ENCODE measurements at places on chromosomes 4 and X.

DNA sequence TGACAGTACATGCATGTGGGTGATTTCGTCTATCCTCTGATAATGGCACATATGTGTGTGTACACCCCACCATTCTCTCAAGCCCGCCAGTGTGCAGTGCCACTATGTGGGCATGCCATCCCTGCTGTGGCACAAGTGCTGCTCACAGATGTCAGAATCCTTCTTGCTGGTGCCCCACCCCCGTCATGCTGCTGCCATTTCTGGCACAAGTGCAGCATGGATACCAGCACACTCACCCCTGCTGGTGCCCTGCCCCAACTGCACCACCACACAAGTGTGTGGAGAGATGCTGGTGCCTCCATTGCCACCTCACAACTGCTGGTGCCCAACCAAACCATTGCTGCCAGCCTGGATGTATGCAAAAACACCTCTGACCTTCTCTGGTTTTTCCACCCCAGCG lies 1133.8 kb downstream of the TECRL start:
- DNase-seq, result no peak

DNA sequence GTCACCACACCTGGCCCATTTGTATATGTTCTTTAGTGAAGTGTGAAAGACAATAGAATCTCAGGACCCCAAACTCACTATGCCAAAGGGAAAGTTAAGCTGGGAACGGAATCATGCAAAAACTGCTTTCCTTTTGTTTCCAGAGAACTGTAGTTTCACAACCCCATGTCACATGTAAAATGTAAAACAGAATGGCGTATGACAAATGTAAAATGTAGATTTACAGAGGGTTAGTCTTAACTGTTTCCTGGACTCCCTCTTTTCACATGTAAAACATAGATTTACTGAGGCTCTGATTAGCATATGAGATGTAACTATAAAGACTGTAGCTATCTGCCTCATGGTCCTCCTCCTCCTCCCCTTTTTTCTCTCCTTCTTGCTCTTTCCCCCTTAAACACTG lies 66.3 kb downstream of the ABLIM2 start:
- DNase-seq, result no peak

- no peak for DNase-seq
These were observed 31.7 kb downstream of the USP9X start for GRCh38 chrX:41116948-41117347.

DNA sequence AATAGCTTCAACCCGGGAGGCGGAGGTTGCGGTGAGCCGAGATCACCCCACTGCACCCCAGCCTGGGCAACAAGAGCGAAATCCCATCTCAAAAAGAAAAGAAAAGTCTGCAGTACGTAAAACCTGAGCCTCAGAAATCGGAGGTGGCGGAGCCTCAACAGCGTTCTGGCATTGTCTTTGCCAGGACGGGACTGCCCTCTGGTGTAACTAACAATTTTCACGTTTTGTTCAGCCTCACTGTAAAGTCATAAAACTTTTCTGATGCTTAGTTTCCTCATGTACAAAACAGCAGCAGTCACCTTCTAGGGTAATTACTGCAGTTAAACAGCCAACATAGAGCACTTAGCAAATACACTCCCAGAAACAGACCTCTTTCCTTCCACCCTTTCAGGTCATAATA lies 121.7 kb downstream of the RBM47 start:
- no peak for DNase-seq

DNA sequence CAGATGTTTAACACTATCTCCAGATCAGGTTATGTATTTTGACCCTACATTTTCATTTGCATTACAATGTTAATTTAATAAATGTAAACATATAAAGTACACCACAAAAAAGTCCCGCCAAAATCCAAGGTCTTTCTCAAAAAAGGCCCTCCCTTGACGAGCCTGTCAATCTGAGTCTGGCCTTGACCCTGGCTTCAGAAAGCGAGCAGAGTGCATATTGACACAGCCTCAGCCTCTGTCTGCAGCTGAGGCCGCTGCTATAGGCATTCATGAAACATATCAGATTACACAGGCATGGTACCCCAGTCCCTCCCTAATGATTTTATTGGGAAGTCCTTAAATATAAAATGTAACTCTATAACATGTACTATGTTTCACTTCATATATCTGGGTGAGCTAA lies 6.2 kb downstream of the MBNL3 start:
- no peak for DNase-seq

GRCh38 chrX:36963852-36964251 lies 44.3 kb upstream of the FAM47C start:
- DNase-seq, result no peak

GRCh38 chr4:77471821-77472495 lies 133.7 kb upstream of the CXCL13 start:
- no peak for DNase-seq

DNA sequence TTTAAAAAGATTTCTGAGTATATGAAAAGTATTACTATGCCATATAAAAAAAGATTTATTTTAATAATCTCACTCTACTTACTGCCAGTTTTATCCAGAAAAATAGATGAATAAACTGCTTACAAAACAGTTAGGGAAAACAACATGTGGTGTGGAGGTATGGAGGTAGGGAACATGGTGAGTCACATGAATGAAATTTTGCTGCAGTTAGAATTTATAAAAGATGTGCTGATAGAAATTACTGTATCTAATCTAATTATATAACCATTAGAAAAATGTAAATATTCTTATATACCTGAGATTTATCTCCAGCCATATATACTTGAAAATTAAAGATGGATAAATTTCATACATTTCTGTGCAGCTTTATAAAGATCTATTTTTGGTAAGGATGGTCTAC lies 184.0 kb upstream of the ANK2 start:
- DNase-seq, result no peak
